Activated T-helper 9 cell treated with anti-CD3 and anti-CD28 coated beads, Interleukin-2, amount 50 U/mL, for 16 hours (primary cell): ENCODE measurements at places on chromosomes 3 and 15.

DNA sequence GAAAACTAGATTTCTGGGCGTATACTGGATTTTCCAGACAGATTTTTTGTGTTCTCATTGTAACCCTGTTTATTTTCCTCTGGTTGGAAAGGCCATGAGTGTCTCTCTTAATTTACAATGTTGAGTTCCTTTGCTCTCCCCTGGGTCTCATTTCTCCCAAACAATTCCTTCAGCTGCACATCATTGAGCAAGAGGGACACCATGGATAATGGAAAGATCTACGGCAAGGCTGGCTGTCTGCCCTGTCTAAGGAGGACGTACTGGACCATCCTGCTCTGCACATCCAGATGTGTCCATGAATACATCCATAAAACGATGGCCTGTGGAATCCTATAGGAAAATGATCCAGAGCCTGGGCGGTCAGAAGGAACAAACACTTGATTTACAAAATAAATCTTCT lies 258.1 kb upstream of the MCTP2 start:
- DNase-seq: no peak

DNA sequence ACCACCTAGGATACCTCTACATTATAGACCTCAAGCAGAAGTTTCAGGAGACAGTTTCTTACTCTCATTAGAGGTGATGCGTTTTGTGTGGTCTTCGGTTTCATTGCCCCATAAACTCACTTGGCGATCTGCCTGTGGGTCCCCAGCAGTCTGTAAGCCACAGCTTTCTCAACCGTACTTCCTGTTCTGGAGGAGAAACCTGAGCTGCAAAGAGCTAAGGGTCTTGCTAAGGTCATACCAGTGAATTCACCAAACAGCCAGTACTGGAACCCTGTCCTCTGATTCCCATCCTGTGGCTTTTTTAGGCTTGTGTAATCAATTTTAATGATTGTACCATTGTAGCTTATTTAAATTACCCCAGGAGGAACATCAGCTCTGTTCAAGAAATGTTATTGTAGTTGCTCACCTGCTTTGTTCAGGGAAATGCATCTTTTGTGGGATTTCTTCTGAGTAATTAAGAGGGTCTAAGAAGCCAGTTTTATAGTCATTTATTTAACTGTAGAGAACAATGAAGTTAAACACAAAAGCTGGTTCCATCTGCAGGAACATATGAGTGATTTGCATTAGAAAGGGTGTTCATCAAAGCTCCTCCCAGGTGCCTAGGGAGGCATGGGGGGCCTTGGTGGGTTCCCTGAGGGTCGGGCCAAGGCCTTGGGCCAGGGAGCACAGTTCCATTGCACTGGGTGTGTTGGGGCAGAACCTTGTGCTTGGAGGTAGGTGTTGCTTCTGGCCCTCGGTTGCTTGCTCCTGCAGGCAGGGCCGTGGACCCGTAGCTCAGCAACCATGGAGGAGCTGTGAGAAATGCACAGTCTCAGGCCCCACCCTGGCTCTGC lies 69.6 kb downstream of the APBA2 start:
- DNase-seq: no peak

GRCh38 chr3:30549600-30549999 lies 56.8 kb upstream of the TGFBR2 start:
- no peak for DNase-seq

GRCh38 chr3:49173792-49174170 lies 2.4 kb downstream of the KLHDC8B start:
- DNase-seq: no peak

DNA sequence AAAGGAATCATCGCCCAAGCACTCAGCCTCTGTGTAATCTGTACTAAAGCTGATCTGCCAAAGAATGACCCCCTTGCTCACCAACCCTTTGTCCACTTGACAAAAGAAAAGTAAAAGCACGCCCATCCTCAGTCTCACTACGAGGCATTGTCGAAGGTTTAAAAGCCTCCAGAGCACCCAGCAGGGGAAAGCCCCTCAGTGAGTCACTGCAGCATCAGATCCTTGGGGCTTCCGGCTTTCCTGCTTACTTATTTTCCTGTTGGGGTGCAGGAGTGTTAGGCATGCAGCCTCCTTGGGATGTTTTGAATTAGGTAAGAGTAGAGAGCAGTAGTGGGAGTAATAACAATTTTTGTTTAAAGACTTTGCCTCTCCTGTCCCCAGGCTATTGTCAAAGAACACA lies 216.1 kb downstream of the MTHFS start:
- DNase-seq: no peak

DNA sequence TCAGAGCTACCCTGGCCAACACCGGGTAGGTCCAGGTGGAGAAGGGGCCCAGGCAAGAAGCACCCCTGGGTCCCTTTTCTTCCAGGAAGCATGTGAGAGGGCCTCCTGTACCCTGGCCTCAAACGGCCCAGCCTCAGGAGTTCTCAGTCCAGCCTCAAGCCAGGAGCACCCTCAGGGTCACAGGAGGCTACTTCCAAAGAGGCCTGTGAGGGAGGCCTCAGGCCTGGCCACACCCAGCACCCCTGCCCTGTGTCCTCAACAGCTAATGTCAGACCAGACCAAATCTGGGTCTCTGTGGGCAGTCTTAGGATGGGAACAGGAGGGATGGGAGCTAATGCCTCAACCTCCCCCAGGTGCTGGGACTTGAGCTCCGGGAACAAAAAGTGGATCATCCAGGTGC lies 23.5 kb downstream of the PTH1R start:
- no peak for DNase-seq

DNA sequence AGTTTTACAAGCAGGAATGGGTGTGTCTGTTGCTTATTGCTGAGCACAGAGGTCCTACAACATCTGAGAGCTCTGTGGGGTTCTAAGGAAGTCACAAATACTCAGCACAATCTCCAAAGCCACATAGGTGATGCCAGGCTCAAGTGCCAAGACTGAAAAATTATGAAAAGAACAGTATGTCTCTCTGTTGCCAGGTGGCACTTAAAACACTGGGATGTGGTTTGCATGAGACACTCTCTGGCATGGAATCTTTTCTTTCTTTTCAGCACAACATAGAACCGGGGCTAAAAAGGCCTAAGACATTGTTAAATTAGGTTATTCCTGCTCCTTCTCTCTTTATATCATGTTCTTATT lies 127.3 kb upstream of the PRICKLE2 start:
- no peak for DNase-seq

- DNase-seq: no peak
Measured at GRCh38 chr15:83292317-83292716, 7.9 kb upstream of the BNC1 start.

DNA sequence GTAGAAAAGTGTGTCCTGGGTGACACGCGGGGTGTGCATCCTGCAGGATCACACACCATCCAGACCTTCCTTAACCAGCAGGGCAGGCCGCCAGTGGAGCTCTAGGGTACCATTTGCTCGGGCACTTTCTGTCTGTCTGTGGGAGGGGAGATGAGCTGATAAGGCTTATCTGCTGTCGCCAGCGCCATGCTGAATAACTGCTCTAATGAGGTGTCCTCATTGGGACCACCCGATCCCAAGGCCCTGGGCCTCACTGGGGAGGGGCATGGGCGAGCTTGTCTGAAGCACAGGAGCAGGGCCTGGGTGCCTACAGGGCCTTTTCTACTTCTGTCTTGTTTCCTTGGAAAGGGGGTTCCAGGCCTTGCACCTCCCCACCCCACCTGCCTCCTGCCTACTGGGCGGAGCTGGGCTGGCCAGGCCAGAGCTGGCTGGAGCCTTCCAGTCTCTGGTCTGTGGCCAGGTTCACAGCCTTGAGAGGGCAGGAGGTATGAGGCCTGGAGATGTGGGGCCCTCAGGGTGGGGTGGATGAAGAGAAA lies 2.5 kb upstream of the GATA2 start:
- DNase-seq: no peak

DNA sequence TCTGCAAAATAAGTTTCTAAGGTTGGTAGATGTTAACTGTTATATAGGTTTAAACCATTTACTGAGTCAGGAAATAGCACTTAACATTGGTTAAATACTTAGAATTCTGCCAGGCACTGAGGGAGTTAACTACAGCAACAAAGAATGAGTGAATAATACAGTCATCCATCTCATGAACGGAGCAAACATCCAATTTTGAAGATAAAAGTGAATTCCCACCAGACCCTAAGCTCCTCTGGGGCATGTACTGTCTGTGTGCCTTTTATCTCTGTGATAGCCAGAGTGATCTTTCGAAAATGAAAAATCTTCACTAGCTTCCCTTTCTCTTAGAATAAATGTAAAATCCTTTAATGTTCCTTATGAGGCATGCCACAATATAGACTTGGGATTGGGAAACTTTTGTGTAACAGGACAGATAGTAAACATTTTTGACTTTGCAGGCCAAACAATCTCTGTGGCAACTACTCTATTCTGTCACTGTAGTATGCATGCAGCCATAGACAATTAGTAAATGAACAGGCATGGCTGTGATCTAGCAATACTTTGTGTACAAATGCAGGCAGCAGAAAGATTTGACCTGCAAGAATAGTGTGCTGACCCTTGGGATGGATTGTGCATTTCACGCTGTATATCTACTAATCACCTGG lies 294.5 kb upstream of the LMCD1 start:
- DNase-seq: no peak

DNA sequence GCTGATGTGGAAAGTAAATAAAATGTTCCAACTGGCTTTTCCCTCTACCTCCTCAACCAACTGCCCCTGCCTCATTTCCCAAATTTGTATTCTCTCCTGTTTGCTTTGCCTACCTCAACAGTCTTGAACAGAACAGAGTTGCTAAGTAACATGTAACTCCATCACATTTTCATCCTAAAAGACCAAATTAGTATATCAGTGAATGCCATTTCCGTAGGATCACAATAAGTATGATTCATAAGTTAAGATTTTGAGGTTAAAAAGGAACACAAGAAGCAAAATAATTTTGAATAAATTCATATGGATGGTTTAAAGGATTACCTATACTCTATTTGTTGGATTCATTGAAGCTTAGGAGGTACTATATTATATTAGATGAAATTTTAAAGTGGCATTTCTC lies 154.9 kb downstream of the ECT2 start:
- DNase-seq: no peak

DNA sequence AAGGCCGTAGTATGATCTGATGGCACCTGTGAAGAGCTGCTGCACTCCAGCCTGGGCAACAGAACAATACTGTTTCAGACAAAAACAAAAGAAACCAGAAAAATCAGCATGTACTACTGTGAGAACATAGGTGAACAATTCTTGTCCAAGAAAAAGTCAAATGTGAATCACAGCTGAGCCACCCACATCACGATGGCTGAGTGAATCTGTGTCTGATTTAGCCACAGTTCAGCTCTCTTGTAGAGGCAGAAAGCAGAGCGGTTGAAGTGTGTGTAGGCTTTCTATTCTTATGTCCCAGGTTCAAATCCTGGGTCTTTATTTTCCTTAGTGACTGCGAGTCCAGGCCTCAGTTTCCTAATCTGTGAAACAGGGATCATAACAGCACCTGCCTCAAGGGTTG lies 4.4 kb upstream of the FURIN start:
- DNase-seq: no peak

DNA sequence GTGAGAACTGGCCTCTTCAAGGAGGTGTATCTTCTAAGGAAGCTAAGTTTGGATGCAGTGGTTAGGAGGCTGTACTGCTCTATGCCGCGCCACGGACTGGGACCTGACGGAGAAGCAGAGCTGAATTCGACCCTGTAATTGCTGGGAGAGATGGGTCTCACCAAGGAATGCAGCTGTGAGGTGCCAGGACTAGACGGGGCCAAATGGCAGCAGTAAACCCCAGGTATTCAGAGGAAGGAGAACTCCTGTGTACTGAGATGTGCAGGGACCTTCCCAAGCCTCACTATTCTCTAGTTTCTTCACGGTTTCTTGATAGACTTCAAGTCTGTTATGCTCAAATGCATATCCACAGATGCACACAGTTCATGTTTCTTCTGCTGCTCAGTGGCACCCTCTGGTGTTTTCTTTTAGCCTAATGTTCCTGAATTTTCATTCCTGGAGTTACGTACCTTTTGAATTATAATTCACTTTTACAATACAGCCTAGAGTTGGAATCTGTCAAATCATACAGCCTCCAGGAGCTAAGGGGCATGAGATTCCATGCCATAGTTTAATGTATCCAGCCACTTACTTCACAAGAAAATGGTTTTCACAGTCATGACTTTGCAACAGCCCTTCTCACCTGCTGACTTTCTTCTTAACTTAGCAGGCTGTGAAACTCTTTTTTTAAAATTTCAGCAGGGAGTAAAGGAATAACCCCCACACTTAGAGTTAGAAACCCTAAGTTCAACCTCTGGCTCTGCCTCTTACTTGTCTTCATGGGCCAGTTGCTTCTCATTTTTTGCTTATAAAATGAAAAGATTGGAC lies 61.8 kb downstream of the GLDN start:
- DNase-seq: no peak

DNA sequence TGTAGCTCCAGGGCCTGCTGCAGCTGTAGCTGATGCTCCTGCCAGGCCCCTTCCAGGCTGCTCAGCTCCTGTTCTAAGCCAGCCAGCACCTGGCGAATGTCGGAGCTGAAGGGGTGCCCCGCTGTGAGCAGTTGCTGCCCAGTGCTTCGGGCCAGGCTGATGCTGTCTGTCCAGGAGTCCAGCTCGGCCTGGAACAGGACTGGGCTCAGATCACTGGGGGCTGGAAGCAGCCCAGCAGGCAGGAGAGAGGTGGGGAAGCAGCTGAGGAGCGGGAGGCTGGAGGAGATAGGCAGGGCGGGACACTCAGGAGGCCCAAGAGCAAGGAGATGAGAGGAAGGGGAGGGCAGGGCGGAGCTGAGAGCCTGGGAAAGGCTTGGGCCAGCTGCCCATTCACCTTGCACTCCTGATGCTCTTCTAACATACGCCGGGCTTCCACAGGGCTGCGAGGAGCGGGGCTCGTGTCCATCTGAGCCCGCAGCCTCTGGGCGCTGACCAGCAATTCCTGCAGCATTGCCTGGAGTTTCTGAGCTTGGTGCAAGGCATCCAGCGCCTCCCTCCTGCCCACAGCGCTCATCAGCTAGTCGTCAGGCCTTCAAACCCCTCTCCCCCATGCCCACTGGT lies 23.2 kb downstream of the PLA2G4B start:
- no peak for DNase-seq

GRCh38 chr3:127399154-127399553 lies 111.3 kb upstream of the PRR20G start:
- DNase-seq: no peak

DNA sequence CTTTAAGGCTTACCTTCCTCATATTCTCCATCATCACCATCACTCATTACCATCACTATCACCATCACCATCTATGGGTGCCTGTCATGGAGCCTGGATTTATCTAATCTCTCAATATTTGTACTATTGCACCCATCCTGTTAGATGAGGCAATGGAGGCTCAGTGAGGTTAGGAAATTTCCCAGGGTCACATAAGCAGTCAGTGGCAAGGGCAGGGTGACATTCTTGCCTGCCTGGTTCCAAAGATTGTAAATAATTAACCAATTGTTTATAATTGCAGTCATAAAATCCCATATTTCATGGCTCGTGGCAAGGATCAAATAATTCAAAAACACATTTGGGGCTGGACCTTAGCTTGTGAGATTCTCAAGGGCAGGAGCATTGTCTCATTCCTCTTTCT lies 55.2 kb downstream of the MGLL start:
- no peak for DNase-seq

DNA sequence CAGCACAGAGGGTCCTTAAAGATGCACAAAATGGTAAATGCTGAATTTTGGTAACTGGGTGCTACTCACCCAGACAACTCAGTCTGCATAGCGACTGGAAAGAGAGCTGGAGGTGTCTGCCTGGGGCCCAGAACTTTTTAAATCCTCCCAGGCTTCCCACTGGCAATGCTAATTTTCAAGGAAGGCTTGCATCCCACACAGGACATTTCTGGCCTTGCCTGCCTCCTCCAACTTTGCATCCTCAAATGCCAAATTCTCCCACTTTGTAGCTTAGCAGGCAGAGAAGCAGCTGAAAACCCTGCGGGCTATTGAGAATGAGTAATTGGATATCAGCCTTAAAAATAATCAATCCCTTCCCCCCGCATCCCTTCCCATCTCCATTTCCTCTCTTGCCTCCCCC lies 656.6 kb upstream of the ADAMTS9 start:
- DNase-seq: no peak
